AG10803 (cell line): ENCODE measurements at places on chromosomes 2 and 18.
A peak's percentile ranks its signal among the peaks of the same experiment; 100 is the strongest.

GRCh38 chr2:246489-247144, 17.2 kb downstream of the SH3YL1 start:
- peak; percentile 64 for DNase-seq

DNA sequence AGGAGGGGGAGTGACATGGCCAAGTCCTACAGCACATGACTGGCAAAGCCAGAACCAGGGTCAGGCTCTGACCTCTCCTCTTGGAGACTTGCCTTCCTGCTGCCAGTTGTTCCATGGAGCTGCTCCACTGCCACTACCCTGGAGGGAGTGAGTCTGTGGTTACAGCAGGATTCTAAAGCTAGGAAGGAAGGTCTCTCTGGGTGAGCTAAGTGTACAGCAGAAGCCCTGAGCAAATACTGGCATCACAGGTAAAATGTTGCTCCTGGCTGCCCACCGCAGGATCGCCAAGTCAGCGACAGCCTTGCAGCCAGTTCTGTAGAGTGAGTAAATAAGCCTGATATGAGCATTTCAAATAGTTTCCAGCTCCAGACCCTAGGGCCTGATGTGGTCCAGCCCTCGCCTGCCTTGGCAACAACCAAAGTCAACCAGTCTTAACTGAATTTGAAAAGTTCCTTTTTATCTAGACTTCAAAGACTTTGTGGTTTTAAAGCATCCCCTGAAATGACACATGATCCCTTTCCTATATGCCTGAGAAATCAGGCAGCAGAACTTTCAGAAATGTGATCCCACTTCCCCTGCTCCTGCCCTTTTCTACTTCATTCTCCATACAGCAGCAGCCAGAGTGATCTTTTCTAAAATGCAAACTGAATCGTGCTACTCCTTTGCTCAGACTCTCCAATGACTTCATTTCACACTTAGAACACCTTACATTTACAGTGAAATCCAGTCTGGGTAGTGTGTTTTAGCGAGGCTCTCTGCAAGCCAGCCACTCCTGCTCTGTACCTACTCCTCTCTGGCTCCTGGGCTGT, 114.3 kb downstream of the MGAT5 start:
- no peak for DNase-seq

DNA sequence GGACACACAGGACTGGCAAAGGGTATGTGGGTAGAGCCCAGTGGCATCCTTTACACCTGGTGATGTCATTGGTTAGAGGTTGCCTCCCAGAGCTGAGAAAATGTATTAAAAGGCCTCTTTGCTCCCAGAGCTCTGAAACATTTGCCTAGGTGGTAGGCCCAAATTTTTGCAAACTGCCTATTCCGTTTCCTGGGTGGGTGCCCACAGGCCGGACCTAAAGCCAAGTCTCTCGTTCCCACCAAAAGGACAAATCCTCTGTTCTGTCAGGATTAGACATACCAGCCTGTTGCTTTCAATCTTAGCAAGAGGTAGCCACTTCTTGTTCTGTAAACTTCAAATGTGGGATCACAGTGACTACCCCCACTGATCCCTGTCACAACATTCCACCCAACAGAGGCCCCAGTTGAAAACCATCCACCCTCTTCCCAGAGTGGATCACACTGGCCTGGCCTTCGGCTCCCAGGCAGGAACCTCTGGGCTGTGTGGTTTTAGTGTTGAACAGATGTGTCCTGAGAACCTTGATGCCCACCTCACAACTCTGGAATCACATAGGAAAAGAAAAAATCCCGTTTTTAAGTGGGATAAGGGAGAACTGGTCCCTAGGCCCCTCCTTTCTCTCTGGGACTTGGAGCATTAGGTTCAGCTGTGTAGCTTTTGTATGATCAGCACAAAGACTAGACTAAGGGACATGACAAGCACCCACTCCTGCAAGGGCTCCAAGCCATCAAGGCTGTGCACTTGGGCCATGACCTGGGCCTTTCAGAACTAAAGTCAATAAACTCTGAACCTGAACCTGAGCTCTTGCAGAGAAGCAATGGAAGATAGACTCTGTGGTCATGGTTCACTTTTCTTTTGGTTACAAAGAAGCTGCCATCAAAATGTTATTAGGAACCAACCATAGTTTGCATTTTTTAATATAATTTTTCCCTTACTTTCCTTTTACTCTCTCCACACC, 211.3 kb downstream of the CYP26B1 start:
- no peak for DNase-seq

- peak; percentile 22 for DNase-seq
These were observed 40.5 kb downstream of the CROCC2 start for GRCh38 chr2:240946654-240947053.

GRCh38 chr2:104873689-104874054, 19.8 kb downstream of the POU3F3 start:
- DNase-seq, result no peak

- DNase-seq, result peak; percentile 83
These were observed 27.7 kb downstream of the SH3BP4 start for GRCh38 chr2:234979204-234980167.

DNA sequence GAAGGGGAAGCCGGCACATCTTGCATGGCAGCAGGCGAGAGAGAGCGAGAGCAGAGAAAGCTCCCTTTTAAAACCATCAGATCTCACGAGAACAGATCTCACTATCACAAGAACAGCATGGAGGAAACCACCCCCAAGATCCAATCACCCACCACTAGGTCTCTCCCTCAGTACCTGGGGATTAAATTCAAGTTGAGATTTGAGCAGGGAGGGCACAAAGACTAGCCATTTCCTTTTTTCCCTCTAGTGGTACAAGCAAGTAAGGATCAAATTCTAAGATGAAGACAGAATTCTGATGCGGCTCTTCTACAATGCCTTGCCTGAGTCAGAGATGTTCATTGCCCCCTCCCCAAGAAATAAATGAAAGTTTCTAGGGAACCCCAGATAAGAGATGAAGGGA, 45.6 kb upstream of the ANKRD44 start:
- no peak for DNase-seq

- no peak for DNase-seq
These were observed 69.4 kb downstream of the TWSG1 start for GRCh38 chr18:9403795-9404564.

GRCh38 chr2:85744741-85745601, 8.8 kb upstream of the ATOH8 start:
- peak; percentile 99 for DNase-seq

GRCh38 chr2:213149294-213149875, 2.0 kb downstream of the IKZF2 start:
- peak; percentile 52 for DNase-seq

GRCh38 chr2:233445152-233445830, 91.0 kb downstream of the DGKD start:
- DNase-seq, result no peak

GRCh38 chr2:28640260-28640907, 111.2 kb upstream of the PPP1CB start:
- DNase-seq, result no peak

DNA sequence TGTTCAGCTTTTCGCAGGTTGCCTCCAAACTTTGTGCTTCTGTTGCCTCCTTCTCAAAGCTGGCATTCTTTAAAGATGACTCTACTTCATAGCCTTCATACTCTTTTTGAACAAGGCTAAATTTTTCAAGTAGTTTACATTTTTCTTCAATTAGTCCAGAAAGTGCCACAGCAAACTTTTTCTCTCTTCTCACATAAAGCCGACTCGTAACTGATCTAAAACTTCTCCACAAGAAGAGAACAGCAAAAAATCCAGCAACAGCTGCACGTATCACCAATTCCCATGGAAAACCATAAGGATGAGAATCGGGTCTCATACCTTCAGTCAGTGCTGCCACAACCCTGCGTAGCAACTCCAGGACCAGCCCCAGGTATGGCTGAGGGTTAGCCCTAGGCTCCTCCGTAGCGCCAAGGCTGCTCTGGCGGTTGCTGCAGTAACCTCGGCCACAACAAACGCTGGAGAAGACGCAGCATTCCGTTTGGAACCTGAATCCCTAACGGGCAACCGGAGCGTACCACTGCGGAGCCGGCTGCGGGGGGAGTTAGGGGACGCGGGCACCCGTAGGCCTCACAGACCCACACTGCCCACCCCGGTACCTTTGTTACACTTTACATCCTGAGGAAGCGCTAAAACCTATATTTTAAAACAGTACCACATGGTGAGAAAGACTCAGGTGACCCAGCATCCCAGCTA, at the start of gene CTAGE1:
CTAGE1 (minus strand) TSS at position 420 of the 693 bp plus-strand sequence; CDS start at position 316, 104 bp downstream.
- DNase-seq, result peak; percentile 75

- DNase-seq, result no peak
These were observed 23.6 kb upstream of the DOCK10 start for GRCh38 chr2:225065882-225066281.

- no peak for DNase-seq
These were observed 8.2 kb downstream of the WDCP start for GRCh38 chr2:24038786-24039499.

- DNase-seq, result no peak
These were observed 128.3 kb downstream of the PRPF40A start for GRCh38 chr2:152588998-152589397.

DNA sequence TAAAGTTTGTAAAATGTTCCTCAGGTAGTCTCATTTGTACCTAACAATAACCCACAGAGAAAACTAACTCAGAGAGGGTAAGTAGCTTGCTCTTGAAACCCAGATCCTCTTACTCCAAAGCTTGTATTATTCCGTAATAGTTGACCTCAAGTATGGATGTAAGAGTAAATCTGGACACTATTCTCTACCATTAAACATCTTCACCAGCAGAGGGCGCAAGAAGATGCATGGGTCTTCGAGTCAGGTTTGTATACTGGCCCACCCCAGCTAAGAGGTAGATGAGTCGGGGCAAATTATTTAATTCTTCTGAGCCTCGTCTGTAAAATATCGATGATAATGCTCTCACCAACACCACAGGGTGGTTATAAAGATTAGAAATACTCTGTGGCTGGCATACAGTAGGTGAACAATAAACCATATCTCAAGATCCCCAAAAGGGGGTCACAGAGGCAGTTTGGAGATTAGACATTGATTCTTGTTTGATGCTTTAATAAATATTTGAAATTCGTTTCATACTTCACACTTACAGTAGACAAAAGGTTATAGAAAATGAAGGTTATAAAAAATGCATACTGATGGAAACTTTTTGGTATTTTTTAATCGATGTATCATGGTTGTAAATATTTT, 3.5 kb upstream of the CABLES1 start:
- DNase-seq, result peak; percentile 87

GRCh38 chr2:200319548-200320337, 13.2 kb downstream of the SPATS2L start:
- DNase-seq, result peak; percentile 75

DNA sequence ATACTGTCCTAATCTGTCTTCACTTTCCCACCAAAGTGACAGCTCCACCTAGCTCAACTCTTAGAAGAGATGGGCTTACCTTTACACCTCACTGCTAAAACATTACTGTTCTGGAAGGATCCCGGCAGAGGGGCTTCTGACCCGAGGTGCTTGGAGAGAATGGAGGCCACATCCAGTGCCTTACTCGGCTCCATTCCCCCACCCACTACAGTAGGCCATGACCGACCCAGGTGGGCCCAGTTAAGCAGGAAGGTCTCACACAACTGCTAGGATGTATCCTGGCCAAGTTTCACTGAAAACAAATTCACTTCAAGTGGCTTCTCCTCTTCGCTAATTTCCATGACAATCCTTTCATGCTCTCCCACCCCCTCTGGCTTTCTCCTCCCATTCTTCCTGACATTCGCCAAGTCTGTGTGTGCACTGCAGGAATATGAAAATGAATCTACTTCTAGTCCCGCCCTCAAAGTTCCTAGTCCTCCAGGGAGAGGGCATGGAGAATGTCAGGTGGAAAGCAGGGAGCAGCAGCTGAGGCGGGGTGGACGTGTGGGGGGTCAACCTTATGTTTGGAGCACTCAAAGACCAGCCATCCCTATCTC, 11.8 kb downstream of the WIPF1 start:
- DNase-seq, result no peak

- no peak for DNase-seq
These were observed 12.1 kb downstream of the SGO2 start for GRCh38 chr2:200538139-200538538.

- no peak for DNase-seq
These were observed 15.7 kb downstream of the COL4A3 start for GRCh38 chr2:227179988-227180685.

- DNase-seq, result no peak
These were observed 123.7 kb upstream of the CTDP1 start for GRCh38 chr18:79555885-79556284.

DNA sequence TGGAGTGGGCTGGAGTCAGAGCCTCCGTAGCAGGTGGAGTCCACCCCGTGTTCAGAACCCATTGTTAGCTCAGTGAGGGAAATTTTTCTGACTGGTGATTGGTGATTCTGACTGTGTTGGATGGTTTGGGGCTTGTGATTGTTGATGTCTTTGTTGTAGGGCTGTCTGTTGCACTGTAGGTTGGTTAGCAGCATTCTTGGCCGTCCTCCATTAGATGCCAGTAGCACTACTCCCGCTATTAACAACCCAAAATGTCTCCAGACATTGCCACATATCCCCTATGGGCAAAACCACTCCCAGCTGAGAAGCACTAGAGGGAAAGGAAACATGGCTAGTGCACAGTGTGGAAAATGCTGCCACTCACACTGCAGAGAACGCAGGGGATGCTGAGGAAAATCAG, 51.7 kb downstream of the ARMC9 start:
- DNase-seq, result peak; percentile 68

- no peak for DNase-seq
These were observed 31.4 kb upstream of the ZNG1B start for GRCh38 chr2:113406114-113406513.

GRCh38 chr2:67258831-67259230, 138.3 kb upstream of the ETAA1 start:
- no peak for DNase-seq
